ENCODE measurements at places on chromosomes 7 and 10.

DNA sequence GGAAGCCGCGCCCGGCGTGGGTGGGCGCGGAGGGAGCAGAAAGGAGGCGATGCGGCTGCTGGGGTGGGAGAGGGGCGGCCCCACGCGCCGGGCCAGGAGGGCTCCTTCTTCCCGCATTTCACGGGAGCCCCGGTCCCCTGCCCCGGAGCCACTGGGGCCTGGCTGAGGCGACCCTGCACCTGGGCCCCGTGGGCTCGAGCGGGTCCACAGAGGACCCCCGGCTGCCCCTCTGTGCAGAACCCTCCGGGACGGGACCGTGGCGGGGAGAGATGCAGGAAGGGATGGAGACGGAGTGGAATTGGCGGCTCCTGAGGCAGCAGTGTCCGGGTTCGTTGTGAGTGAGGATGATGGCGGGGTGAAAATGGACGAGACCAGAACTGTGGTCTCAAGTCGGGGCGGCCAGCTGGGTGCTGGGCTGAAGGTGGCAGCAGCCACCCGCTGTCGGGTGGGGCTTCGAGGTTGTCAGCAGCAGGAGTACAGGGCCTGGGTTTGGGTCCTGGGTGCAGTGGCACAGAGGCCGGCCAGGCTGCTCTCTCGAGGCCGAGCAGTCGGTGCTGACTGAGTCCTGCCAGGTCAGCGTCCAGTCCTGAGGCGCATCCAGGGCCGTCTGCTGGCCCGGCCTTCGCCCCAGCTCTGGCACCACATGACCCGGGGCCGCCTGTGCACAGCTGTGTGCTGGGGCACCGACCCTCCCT lies 80.4 kb downstream of the VIPR2 start:
- DNase-seq = no peak

GRCh38 chr10:58414270-58415041 lies 29.2 kb downstream of the TFAM start:
- no peak for DNase-seq

- DNase-seq = peak; percentile 37
Observed at GRCh38 chr10:64174666-64175255, 653.6 kb downstream of the REEP3 start.

DNA sequence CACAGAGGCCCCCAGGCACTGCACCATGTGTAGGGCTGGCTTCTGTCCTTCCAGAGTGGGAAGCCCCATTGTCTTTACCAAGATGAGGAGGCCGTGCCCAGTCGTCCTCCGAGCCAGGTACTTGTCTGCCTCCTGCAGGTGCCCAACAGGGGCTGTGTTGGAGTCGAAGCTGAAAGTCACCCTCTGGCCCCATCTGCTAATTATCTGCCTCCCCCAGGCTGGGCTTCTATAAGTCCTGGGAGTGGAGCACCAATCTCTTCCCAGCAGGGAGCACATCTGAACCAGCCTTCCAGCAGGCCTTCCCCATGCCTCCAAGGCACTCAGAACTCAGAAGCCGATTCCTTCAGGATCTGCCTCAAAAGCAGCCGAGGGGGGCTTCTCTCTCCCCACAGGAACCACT lies 11.6 kb upstream of the CHST15 start:
- no peak for DNase-seq

DNA sequence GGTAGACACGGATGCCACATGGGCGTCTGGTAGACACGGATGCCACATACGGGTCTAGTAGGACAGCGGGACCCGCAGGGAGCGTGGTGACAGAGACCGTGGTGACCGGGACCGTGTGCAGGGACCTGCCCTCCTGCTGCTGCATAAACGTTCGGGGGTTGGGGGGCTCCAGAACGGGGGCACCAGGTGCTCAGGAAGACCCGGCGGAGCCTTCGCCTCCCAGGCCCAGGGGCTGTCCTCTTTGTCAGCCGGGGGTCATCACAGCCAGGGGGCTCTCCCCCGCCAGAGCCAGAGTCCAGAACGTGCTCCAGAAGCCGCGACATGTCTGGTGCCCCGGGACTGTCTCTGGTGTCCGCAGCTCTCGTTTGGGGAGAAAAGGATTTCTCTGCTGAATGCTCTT lies 69.2 kb upstream of the ADGRA1 start:
- DNase-seq = no peak

GRCh38 chr10:49090189-49090575 lies 25.1 kb downstream of the VSTM4 start:
- no peak for DNase-seq

- DNase-seq = no peak
Observed at GRCh38 chr7:88071994-88072714, 138.1 kb downstream of the ADAM22 start.

DNA sequence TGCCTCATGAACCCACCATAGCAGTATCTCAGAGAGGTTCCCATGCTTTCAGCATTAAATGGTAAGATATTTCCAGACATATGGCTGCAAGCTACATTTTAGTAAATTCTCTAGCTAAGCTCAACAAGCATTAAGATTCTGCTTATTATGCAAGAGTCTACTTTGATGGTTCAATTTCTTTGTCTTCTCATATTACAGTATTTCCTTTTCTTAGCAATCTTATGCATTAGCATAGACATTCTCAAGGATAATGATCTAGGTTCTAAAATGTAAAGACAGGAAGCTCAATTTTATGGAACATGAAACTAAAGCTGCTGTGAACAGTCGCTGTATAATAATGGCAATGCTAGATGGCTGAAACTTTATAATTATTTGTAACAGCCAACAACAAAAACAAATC lies 39.2 kb downstream of the MEOX2 start:
- no peak for DNase-seq

Measured in cerebellum (tissue), 4 donors.